ENCODE measurements at places on chromosomes 12 and 14.

GRCh38 chr12:53844994-53845844, 93.4 kb upstream of the HOXC13 start:
- no peak overlapping the region for H3K4me3 ChIP-seq
- H3K27ac ChIP-seq = no peak overlapping the region
- peaks cover 81% of the 10 kb centered on the region for H3K27me3 ChIP-seq
- no peaks in the 10 kb centered on the region for H3K4me1 ChIP-seq
- no peaks in the 10 kb centered on the region for H3K36me3 ChIP-seq
- no peak for DNase-seq

- H3K27me3 ChIP-seq = no peaks in the 10 kb centered on the region
- no peaks in the 10 kb centered on the region for H3K36me3 ChIP-seq
- no peak for DNase-seq
- H3K4me1 ChIP-seq = peaks cover 9% of the 10 kb centered on the region
- no peak overlapping the region for H3K27ac ChIP-seq
These were observed 3.0 kb downstream of the IL22 start for GRCh38 chr12:68250454-68250853.

GRCh38 chr14:77579065-77579464, 37.4 kb downstream of the SPTLC2 start:
- H3K27ac ChIP-seq = no peak overlapping the region
- no peaks in the 10 kb centered on the region for H3K4me1 ChIP-seq
- peaks cover 50% of the 10 kb centered on the region for H3K36me3 ChIP-seq
- H3K27me3 ChIP-seq = no peaks in the 10 kb centered on the region
- DNase-seq = no peak

DNA sequence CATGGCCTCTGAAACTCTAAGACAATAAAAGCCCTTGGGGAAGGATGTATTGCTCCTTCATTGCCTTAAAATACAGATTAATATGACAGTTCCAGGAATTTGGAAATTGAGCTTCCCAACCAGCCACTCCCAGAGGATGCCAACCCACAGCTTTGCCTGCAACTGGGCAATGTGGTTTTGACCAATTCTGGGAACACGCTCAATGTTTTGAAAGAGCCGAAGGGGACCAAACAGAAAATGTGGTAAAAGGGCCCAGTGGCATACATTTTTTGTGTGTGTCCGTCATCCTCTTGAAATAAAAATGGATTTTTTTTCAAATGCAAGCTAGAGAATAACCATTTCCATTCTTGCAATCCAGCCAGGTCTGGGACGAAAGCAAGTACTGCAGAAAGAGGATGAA, 88.3 kb upstream of the PLEKHG7 start:
- H3K4me3 ChIP-seq = no peak overlapping the region
- no peak for DNase-seq
- H3K27me3 ChIP-seq = no peaks in the 10 kb centered on the region
- no peaks in the 10 kb centered on the region for H3K36me3 ChIP-seq
- no peak overlapping the region for H3K27ac ChIP-seq

- H3K36me3 ChIP-seq = no peaks in the 10 kb centered on the region
- DNase-seq = peak; percentile 38
- no peaks in the 10 kb centered on the region for H3K27me3 ChIP-seq
- H3K4me1 ChIP-seq = peaks cover 46% of the 10 kb centered on the region
- peak within 1 kb of the TSS; percentile 97 for H3K27ac ChIP-seq
These were observed at the start of gene ITPR2 for GRCh38 chr12:26832822-26833742. TSS of gene ITPR2 (minus strand) at chr12:26833194. CDS start at chr12:26832781, 413 bp downstream.

- no peaks in the 10 kb centered on the region for H3K36me3 ChIP-seq
- H3K27ac ChIP-seq = no peak overlapping the region
- H3K4me1 ChIP-seq = no peaks in the 10 kb centered on the region
- DNase-seq = no peak
- H3K4me3 ChIP-seq = no peak overlapping the region
These were observed 222.9 kb upstream of the MYL2 start for GRCh38 chr12:111143271-111143670.

- H3K27me3 ChIP-seq = no peaks in the 10 kb centered on the region
- no peaks in the 10 kb centered on the region for H3K36me3 ChIP-seq
- H3K4me3 ChIP-seq = no peak overlapping the region
- no peak for DNase-seq
These were observed 88.0 kb upstream of the VASH1 start for GRCh38 chr14:76673261-76673660.

DNA sequence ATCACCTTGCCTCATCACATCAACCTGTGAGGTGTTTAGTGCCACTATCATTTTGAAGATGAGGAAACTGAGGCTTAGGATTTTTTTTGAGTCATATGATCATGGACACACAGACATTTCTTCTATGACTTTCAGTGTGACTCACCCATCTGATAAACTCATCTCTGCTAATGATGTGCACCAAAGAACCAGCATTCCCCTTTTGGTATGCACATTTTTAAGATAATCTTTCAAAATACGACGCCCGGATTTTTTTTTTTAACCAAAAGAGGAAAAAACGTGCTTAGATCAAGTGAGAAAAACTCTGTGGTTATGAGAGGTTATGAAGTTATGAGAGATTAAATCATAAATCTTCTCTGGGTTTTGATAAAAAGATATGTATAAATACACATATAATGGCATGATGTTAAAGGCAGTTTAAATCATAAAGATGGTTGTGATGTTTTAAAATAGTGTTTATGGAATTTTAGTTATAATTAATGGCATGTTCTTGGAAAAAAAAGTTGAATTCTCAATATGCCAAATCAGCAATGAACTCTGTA, 948.1 kb downstream of the TMTC2 start:
- no peak for DNase-seq
- H3K27me3 ChIP-seq = no peaks in the 10 kb centered on the region
- no peak overlapping the region for H3K4me3 ChIP-seq
- H3K4me1 ChIP-seq = no peaks in the 10 kb centered on the region
- H3K27ac ChIP-seq = no peak overlapping the region

DNA sequence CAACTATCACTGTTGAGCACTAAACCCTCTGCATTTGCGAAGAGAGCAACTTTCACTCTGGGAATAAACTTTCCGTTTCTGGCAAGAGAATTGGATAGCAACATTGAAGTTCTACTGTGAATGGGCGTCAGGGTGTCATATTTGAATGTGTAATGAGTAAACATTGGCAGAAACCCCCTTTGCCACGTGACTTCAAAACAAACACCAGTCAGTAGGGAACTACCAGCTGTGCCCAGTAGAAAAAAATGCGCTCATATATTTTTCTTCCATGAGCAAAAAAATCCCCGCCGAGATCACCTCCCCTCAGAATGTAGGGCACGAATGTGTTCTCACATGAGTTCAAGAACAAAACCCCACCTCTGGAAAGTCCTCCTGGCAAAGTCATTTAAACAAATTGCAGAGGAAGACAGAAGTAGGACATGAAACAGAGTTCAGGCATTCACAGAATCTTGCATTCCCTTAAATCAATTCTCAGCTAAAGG, 80.6 kb downstream of the BTG1 start:
- no peak for DNase-seq
- no peaks in the 10 kb centered on the region for H3K27me3 ChIP-seq

GRCh38 chr14:91323671-91324605, 79.4 kb upstream of the GPR68 start:
- peak overlapping the region; percentile 19 for H3K4me3 ChIP-seq
- peaks cover 80% of the 10 kb centered on the region for H3K36me3 ChIP-seq
- peak overlapping the region; percentile 75 for H3K27ac ChIP-seq
- H3K4me1 ChIP-seq = peaks cover 8% of the 10 kb centered on the region

DNA sequence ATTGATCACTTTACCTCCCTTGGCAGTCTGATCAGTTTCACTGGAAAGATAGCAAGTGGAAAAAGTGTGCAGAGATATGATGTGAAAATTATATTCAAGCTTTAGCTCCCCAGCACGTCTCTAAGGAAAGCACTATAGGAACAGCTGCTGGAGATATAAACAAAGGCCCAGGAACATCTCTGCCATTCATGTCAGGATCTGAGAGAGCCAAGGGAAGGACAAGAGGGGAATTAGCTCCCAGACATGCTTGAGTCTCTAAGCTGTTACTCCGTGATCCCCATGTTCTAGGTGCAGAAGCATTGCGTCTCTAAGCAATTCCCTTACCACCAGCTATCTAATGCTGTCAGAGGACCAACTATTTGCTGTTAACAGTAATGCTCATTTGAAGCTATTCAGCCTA, 700.2 kb downstream of the DIO2 start:
- no peaks in the 10 kb centered on the region for H3K27me3 ChIP-seq
- H3K4me3 ChIP-seq = no peak overlapping the region
- no peak for DNase-seq
- H3K36me3 ChIP-seq = no peaks in the 10 kb centered on the region
- H3K27ac ChIP-seq = no peak overlapping the region

DNA sequence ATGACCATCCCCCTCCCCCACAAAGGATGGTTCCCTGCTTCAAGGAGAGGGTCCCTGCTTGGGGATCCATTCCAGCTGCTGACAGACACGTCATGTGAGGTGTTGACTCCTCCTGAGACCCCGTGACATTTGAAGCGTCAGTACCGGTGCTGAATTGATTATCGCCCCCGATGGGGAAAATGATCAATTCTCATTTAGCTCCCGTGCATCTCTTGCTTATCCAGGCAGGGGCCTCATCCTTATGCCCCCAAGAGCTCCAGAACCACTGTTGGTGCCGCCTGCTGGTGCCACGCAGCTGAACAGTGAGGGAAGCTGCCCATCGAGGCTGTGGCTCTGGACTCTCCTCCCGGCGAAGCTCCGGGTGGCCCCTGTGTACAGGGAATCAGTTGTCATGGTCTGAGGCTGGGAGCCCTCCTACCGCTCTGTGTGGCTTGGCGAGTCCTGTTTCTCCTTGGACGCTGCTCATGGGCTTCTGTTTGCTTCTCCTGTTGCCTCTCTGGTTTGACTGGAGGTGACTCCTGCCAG, 4.6 kb downstream of the KIF26A start:
- H3K27me3 ChIP-seq = no peaks in the 10 kb centered on the region
- no peaks in the 10 kb centered on the region for H3K36me3 ChIP-seq
- DNase-seq = no peak
- no peak overlapping the region for H3K27ac ChIP-seq

GRCh38 chr12:92673756-92674155, 29.0 kb upstream of the PLEKHG7 start:
- H3K36me3 ChIP-seq = no peaks in the 10 kb centered on the region
- H3K27ac ChIP-seq = no peak overlapping the region
- H3K27me3 ChIP-seq = no peaks in the 10 kb centered on the region
- no peaks in the 10 kb centered on the region for H3K4me1 ChIP-seq
- no peak overlapping the region for H3K4me3 ChIP-seq

DNA sequence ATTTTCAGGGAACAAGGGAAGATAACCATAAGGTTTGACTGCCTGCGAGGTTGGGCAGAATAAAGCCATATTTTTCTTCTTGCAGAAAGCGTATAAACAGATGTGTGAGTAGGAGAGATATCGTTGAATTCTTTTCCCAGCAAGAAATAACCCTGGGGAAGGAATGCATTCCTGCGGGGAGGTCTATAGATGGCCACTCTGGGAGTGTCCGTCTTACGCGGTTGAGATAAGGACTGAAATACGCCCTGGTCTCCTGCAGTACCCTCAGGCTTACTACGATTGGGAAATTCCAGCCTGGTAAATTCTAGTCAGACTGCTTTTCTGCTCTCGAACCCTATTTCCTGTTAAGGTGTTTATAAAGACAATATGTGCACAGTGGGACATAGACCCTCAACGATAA, 225.0 kb downstream of the LRIG3 start:
- DNase-seq = no peak
- no peaks in the 10 kb centered on the region for H3K27me3 ChIP-seq
- H3K4me1 ChIP-seq = no peaks in the 10 kb centered on the region

- no peak overlapping the region for H3K27ac ChIP-seq
- DNase-seq = no peak
- H3K36me3 ChIP-seq = no peaks in the 10 kb centered on the region
- no peak overlapping the region for H3K4me3 ChIP-seq
- H3K27me3 ChIP-seq = no peaks in the 10 kb centered on the region
- H3K4me1 ChIP-seq = peaks cover 16% of the 10 kb centered on the region
These were observed 226.3 kb downstream of the MON2 start for GRCh38 chr12:62692884-62693283.

DNA sequence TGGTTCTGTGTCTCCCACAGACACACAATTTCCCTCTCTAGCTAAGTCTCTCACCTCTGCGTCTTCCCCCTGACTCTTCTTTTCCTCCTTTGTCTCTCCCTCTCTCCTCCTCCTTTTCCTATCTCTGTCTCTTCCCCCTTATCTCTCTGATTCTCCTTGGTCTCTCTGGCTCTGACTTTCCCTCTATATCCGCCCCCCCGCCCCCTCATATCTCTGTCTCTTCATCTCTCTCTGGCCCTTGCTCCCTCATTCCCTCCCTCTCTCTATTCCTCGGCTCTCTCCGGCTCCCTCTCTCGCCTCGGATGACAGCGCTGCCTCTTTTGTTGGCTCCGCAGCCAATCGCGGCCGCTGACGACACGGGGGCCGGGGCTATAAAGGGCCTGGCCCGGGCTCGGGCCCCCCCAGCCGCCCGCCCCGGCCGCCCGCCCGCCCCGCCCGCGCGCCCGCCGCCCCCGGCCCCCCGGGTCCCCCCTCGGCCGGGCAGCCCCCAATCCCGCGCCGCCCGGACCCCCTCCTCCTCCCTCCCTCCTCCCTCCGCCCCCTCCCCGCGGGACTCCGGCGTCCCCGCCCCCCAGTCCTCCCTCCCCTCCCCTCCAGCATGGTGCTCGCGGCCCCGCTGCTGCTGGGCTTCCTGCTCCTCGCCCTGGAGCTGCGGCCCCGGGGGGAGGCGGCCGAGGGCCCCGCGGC, at the start of gene GDF11:
TSS of gene GDF11 (plus strand) at position 404 of the 687 bp plus-strand sequence. CDS start at position 599, 195 bp downstream.
- peaks cover 20% of the 10 kb centered on the region for H3K4me1 ChIP-seq
- no peaks in the 10 kb centered on the region for H3K36me3 ChIP-seq
- H3K27ac ChIP-seq = peak within 1 kb of the TSS; percentile 89

DNA sequence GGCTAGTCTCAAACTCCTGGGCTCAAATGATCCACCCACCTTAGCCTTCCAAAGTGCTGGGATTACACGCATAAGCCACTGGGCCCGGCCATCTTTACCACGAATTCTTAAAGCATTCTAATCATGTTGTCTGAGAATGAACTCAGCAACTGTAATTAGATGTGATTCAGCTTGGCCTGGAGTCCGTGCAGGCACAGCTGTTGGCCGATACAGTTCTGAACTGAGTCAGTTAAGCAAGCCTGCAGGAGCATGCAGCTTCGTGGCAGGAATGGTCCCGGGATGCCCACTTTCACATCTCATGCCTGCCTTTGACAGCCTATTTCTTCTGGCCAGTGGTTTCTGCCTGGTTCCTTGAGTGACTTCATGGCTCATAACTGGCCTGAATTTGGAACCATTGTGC, 194.1 kb downstream of the ANO6 start:
- no peak overlapping the region for H3K4me3 ChIP-seq
- H3K27me3 ChIP-seq = no peaks in the 10 kb centered on the region
- peaks cover 6% of the 10 kb centered on the region for H3K36me3 ChIP-seq
- H3K27ac ChIP-seq = no peak overlapping the region
- H3K4me1 ChIP-seq = no peaks in the 10 kb centered on the region

DNA sequence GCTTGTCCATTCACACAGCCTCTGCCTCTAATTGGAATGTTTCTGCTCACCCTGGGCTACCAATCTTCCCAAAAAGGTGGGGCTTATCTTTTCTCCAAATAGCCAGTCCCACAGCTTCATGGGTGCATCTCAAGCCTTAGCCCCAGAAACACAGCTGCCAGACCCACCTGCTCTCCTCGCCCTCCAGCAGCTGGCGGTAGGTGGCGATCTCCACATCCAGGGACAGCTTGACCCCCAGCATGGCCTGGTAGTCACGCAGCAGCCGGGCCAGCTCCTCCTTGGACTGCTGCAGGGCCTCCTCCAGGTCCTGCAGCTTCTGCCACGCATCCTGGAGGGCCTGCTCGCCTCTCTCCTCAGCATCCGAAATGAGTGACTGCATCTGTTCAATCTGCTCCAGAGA, 11.1 kb downstream of the KRT77 start:
- no peak for DNase-seq
- H3K27ac ChIP-seq = no peak overlapping the region

Data from esophagus squamous epithelium (tissue), 5 donors.